Effector memory CD8-positive, alpha-beta T cell (primary cell): ENCODE measurements at places on chromosomes 5 and 9.

DNA sequence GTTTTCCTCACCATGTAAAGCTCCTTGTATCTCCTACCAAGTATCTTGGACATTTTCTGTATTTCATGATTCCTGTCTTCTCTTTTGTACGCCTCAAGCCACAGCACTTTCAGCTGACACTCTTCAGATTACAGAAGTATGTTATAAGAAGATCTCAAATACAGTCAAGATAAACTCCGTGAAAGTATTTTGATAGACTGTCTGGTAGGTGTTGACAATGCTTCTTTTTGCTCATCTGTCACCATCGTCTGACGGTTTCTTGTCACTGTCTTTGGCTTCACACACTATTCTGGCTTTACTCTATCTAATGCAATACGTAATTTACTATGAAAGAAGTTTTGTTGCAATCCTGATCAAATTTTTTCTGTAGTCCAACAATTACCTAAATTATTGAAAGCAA is 294.5 kb upstream of the CDH12 start:
- DNase-seq: no peak

DNA sequence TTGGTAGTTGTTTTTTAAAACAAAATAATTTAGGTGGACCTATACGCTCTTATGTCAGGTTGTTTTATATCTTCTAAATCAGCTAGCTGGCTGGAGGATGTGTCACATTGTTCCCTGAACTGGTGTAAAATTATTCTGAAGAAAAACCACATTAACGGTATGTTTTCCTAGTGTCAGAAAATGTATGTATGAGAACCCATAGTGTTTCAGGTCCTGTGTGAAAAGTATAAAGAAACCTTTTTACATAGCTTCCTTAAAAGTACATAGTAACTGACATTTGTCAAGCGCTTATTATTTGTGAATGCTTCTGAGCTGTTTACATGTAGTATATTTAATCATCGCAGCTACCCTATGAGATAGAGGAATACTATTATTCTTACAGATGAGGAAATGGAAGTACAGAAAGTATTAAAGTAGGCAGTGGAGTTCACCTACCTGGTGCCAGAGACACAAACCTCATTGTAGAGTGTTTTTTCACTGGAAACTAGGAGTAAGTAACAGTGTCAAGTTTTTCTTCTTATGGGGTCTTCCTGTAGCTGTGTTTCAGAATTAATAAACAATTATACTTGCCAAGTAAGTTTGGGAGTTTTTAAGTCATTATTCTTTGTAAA is 10.4 kb upstream of the FAM120AOS start:
- DNase-seq: no peak

DNA sequence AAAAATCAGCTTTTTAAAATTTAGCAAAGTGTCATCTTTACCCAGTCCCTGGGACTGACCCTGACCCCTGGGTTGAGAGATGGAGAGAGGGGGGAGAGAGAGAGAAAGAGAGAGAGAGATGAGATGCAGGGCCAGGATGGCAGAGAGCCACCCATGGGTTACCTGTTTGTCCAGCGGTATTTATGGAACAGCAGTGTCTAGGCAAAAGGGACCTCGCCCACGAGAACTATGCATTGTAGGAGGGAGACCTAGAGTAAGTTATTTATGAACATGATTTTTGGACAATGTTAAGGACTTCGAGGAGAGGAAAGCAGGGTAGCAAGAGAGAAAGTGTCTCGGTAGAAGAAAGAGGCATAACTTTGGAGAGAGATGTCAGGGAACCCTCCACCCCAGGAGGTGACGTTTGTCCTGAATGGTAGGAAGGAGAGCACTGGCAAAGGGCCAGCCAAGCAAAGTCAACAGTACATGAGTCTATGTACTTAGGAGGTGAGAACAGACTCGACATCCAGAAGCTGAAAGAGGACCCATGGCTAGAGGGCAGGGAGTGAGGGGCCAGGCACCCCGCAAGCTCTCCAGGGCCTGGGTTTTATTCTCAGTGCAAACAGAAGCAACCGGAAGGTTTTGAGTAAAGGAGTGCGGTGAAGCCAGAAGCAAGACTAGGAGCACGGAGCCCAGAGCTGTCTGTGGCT is 30.5 kb upstream of the MSX2 start:
- no peak for DNase-seq

DNA sequence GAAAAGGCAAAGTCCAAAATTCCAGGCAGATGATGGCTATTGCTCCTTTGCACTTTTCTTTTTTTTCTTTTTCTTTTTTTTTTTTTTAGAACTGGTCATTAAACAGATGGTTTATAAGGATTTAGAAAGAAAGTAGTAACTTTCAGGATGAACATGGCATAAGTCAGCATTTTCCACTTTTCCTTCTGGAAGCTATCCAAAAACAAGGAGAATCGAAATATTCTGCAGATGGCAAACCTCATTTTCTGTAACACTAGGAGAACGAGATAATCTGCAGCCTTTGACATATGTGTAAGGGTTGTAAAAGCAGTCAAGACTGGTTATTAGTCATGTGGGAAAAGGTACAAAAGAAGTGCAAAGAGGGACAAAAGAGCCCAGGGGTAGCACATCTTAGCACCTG is 69.1 kb upstream of the PUM3 start:
- no peak for DNase-seq

- no peak for DNase-seq
These were observed 1089.9 kb upstream of the CDH6 start for GRCh38 chr5:30103452-30104202.

- no peak for DNase-seq
These were observed 6.2 kb downstream of the NPDC1 start for GRCh38 chr9:137039611-137040366.

GRCh38 chr5:98557916-98558315 is 215.5 kb upstream of the RGMB start:
- no peak for DNase-seq

- DNase-seq: no peak
These were observed 111.0 kb downstream of the MED27 start for GRCh38 chr9:131968632-131969031.

- peak; percentile 30 for DNase-seq
These were observed 10.4 kb downstream of the LRRC8A start for GRCh38 chr9:128892221-128892921.

DNA sequence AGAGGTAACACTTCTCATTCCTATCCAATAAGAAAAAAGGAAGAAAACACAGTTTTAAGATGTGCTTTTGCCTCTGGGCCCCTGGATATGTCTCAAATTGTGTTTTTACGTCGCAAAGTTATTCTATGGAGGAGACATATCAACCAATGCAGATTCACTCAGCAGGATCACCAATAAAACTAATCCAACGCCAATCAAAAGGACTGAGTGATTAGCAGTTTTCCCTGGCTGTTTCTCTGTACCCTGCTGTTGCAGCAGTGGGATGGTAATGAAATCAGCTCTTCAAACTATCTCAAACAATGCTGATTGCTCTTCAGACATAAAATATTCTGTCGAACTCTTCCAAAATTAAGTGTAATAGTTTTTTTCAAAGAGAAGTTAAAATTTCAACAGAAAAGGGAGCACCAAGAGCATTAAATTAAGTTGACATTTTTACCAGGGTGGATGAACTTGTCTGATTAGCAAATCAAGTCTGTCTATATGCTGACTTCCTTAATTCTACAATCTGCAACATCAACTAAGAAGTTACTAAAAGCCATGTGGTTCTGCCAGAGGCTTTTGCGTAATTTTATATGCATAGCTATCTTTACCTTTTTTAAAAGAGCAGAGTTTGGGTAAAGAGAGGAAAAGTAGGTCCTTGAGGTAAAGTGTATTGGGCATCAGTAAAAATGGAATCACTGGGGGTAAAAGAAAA is 9.7 kb upstream of the HK3 start:
- DNase-seq: no peak

DNA sequence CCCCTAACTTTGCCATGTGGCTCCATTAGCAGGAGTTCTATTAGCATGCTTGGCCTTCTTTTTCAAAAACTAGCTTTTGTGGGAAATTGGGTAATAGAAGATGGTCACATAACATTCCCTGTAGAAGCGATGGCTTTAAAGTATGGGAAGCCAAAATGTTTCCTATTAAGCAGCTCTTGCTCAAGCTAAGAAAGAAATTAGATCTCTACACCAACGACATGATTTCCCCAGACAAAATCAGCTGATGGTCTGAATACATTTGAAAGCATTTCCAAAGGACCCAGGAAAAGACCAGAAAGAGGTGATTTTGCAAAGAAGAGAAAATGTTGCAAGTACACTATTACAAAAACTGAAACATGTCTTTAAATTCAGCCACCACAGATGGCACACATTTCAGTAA is 4.8 kb upstream of the NFIL3 start:
- DNase-seq: no peak

- DNase-seq: no peak
These were observed 6.6 kb upstream of the PRKACG start for GRCh38 chr9:69020301-69021145.

- no peak for DNase-seq
These were observed 59.1 kb downstream of the ABCA1 start for GRCh38 chr9:104868687-104869404.

- DNase-seq: no peak
These were observed 76.7 kb upstream of the SPOCK1 start for GRCh38 chr5:137575847-137576246.

- no peak for DNase-seq
These were observed 2.2 kb downstream of the NR6A1 start for GRCh38 chr9:124768750-124769548.

GRCh38 chr5:68110264-68110663 is 105.3 kb upstream of the PIK3R1 start:
- no peak for DNase-seq

- DNase-seq: no peak
These were observed 39.9 kb downstream of the KIF24 start for GRCh38 chr9:34289159-34289558.

DNA sequence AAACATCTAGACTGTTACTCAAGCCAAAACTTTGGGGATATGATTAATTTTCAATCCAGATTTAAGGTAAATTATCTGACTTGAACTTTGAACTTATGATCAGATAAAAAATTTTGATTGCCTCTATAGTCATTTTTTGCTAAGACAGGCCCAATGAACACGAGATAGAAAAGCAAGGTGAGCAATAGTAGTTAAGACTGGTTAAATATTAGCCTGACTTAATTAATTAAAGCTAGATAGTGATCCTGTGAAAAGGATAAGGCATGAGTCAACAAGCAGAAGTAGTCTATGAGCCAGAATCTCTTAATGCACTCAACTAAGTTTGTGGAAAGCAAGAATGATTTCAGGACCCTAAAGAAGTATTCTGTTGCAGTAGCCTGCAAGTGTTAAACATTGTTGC is 66.5 kb downstream of the PDE4D start:
- DNase-seq: no peak

DNA sequence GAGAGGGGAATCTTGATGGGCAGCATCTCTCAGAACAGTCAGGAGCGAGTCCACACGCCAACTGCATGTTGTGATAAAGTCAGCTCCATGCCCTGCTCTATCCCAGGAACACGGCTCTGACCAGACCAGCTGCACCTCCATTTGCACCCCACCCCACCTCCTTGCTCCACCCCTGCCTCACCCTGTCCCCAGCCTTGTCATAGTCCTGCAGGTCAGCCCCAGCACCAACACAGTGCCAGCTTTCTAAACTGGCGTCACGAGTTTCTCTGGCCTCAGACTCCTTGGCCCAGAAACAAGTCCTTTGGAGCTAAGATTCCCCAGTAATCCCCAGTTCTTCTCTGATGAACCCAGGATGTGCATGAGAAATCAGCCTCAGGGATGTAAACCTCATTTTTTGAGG is 23.5 kb downstream of the GGTA1 start:
- no peak for DNase-seq

DNA sequence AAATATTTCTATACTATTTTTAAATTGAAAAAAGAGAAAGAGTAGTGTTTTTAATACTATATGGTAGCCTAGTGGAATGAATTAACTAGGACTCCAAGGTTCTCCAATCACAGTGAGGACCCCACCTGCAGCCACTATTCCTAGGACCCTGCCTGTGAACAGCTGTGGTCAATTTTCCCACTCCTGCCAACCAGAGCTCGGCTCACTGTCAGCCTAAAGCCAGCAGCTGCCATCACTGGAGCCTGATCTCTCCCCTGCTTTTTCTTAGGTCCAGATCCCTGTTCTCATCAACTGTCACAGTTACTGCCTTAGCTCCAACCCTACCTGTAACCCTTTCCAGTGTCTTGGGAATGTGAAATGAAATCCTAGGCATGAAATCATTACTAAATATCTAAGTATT is 25.3 kb downstream of the ARSB start:
- DNase-seq: no peak

DNA sequence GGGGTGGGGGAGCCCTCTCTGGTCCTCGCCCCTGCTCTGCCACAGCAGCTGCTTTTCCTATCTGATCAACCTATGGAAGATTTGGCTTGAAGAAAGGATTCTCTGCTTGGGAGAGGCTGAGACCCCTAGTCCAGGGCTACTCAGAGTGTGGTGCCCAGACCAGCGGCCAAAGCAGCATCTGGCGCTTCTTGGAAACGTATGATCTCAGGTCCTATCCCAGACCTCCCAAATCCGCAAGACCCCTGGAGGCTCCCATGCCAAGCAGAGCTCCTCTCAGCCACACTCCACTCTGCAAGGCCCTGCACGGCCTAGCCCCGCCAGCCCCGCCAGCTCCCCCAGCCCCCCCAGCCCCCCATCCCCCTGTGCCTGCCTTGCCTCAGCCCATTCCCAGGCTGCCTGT is 181.7 kb downstream of the GAPVD1 start:
- DNase-seq: no peak

GRCh38 chr9:114900942-114901802 is 29.2 kb downstream of the TNFSF8 start:
- DNase-seq: no peak

DNA sequence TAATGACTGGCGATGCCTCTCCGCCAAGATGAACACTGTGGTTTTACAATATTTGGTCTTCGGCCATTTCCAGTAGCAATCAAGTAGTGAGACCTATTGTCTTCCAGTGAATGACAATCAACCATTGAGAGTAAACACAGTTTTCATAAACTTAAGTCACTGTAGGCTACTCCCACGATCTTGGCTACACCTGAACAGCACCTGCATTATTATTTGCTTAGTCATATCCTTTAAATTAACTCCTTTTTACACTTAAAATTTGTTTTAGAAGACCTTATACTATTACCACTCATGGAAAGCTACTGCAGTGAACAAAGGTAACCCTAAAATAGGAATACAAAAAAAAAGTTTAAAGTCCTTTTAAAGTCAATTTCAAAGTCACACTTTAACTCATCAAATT is 58.2 kb downstream of the ZNF354C start:
- no peak for DNase-seq

DNA sequence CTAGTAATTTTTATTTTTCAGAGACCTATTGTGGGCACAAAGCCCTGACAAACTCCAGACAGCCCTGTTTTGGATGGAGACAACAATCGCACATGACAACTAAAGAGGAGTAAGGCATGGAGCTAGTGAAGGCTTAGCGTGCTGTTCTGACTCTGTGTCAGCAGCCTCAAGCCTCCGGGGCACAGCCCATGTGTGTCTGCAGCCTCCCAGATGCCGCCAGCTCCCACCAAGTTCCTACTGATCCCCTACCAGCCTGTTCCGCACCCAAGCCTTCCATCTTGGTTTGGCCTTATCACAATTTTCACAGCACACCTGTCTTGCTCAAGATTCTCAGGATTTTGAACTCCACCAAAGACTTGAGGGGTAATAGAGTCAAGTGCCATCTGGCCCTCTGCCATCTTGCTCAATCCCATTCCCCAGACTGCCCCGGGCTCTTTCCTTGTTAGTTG is 70.3 kb upstream of the SH3PXD2B start:
- no peak for DNase-seq

GRCh38 chr9:113625486-113625885 is 162.0 kb downstream of the RGS3 start:
- no peak for DNase-seq

- DNase-seq: no peak
These were observed 1536.2 kb upstream of the CDH9 start for GRCh38 chr5:28574606-28575005.
